ENCODE measurements at places on chromosomes 4 and X.

GRCh38 chr4:150974750-150975149, 40.3 kb downstream of the LRBA start:
- DNase-seq, result no peak

DNA sequence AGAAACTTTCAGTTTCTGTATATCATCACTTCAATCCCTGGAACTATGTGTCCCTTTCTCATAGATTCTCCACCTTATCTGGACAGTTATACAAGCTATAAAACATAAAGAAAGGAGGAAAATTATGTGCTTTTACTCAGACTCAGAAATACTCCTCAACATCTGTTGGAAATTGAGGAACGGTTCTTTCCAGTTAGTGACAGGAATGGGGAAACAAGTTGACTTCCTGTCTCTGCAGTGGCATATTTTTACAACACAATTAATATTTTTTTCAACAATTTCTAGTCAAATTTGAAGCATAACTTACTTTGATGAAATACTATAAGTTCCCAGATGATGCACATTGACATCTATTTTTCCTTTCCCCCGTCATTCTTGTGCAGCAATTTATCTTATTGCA, 27.9 kb downstream of the ABHD18 start:
- DNase-seq, result no peak

DNA sequence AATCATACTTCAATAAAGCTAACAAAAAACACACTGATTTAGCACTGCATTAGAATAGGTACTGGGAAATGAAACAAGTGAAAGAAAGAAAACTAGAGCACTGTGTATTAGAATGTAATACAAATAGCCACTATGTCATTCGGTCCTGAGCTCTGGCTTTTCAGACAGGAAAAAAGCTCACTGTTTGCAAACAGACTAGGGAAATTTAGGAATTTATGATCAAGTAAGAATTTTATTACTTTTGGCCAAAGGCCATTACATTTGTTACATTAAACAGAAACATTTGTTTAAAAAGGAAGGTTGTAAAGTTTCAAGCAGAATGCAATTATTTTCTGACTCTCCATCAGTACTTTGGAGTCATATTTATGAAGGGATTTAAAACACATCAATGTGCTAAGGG, 68.7 kb downstream of the KLHL8 start:
- no peak for DNase-seq

GRCh38 chr4:146236216-146236615, 21.9 kb downstream of the REELD1 start:
- no peak for DNase-seq

DNA sequence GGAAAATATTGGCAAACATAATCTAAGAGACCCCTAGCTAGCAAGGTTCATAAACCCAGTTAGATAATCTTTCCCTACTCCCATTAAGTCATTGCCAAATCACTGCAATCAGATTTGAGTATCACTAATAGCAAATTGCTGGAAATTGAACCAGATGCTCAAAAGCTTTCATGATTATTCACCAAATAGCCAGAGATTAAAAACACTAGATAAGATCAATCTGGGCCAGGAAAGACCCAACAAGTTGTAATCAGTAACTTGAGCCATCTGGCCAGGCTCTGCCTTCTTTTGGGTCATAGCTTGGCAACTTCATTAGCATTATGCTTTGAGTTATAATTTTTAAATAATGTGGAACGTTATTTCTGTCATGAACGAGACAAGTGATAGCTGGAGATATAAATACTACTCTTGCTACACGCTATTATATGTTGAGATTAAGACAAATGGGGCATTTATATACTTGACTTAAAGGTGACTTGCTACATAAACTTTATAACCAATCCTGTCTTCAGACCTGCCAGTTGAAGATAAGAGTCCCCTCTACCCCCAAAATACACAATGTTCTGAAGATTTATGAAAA, 196.6 kb upstream of the EDNRA start:
- no peak for DNase-seq

GRCh38 chr4:40283968-40284367, 51.2 kb upstream of the CHRNA9 start:
- DNase-seq, result peak; percentile 48

DNA sequence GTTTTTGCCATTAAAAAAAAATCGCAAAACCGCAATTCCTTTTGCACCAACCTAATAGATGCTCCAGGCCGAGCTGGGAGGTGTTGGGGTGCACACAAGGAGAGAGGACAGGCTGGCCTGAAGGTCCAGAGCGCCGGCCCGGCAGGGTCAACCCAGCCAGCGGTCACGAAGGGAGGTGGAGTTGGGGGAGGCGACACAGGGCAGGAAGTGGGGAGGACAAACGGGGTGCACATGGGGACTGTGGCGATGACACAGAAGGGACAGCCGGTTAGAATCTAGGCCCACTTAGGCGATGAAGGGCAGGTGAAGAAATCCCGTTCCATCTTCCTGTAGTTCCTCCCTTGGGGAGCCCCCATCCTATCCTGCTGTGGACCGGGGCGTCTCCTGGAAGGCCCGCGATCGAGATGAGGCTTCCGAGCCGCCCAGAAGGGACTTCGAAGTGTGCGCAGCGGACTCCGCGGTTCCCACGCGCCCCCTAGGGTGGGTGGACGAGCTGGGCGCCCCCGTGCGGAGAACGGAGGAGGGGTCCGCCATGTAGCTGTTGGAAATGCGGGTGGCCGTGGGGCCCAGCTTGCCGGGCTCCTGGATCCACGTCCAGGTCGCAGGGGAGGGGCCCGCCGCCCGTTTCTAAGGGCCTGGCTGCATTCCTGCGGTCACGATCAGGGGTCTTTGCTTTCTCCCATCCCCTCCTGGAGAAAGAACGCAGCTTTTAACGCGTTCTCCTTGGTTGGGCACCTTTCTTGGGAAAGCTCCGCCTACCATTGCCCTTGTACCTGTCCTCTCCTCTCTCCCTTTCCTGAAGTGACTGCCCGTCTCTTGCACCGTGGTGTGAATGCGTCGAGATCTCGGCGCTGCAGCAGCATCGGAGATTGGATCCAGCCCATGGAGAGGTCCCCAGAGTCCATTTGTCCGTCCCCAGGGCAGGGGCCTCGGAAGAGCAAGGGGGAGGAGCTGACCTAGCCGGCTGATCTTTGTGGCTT, 17.0 kb upstream of the HPF1 start:
- DNase-seq, result no peak

GRCh38 chr4:25088093-25088952, 57.6 kb upstream of the LGI2 start:
- DNase-seq, result no peak

GRCh38 chr4:40193016-40193571, 3.7 kb upstream of the RHOH start:
- no peak for DNase-seq

GRCh38 chr4:11252149-11252548, 176.5 kb downstream of the HS3ST1 start:
- no peak for DNase-seq

DNA sequence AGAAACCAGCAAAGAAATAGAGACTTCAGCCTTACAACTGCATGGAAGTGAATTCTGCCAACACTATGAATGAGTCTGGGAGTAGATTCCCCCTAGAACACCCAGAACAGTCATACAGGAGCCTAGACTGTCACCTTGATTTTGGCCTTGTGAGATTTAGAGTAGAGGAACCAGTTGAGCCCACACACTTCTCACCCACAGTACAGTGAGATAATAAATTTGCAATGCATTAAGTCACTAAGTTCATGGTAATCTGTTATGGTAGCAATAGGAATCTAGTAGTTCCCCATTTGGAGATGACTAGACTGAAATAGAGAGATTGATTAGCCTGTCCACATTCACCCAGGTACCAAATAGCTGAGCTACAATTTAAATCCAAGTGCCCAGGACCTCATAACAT, 59.0 kb downstream of the FAM13A start:
- DNase-seq, result no peak

DNA sequence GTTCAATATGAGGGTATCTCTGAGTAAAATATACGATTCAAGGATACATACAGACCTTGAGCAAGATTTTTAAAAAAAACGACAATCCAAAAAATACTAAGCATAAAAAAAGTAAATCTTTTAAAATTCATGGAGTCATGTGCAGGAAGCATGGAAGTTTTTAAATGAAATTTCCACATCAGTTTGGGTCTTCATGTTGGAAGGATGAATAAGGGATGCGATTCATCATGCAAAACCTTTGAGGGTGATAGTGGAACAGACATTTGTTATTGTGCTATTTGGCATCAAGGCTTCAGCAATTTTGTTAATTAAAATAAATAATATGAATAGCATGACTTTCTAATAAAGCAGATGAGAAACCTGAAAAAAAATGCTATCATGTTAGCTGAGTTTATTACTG, 815.0 kb upstream of the PCDH10 start:
- no peak for DNase-seq

DNA sequence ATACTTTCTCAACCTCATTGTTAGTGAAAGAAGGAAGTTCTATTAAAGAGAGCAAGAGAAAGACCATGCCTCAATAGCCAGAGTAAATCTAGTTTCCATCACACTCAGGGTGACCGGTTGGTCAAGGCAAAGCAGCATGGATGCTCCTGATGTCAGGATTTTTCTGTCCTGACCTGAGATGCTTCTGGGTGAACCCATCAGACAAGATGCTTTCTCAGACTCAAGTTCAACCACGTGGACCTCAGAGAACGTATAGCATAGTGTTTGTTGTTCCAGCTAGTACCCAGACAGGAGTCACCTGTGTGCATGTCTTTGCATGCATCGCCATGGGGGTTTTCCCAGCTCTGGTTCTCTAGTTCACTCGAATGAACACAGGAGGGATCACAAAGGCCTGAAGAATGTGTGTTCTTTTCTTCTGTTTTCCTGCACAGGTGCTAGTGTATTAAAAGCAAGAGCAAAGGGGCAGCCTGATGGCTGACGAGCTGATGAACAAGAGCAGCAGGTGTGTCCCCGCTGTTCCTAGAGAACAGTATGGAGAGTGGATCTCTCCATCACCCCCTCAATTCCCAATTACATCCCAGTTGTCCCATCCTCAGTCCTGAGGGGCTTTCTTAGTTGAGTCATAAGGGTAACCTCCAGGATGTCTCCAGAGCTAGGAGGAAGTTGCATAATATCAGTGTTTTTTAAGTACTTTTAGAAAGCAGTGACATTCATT, 110.5 kb upstream of the ENPP6 start:
- no peak for DNase-seq

DNA sequence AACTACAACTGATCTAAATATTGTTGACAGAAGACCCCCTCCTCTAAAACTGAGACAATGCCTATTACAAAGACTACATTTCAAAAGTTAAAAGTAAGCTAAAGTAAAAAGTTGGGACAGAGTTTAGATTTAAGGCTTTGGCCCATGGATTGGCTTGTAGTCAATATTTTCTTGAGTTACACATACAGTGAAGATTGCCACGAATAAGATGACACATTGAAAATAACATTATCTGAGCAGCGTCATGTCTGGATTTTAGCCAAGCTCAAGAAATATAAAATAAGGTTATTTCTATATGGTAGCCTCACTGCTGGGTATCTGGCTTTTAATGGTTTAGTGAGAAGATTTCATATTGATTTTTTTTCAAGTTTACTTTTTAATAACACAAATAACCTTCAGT, 266.2 kb upstream of the LDB2 start:
- no peak for DNase-seq
